ENCODE measurements at places on chromosomes 4 and X. TPM values are rescaled to one million over a fixed set of nuclear protein-coding genes. Genes with fewer than 3 reads are reported as not detected.

Gene FAM114A1
- total RNA-seq, result 139 TPM

Gene CLDN22
- total RNA-seq, result not detected

Gene ARMCX6
- total RNA-seq, result 77.9 TPM

Gene GPR50
- total RNA-seq, result not detected

Gene ELMOD2
- total RNA-seq, result 32.8 TPM

Gene USP9X
- 80.4 TPM for total RNA-seq

Gene CFAP299
- total RNA-seq, result not detected

Gene RELL1
- total RNA-seq, result 17.4 TPM

- peak overlapping the region; percentile 33 for H3K27ac ChIP-seq
- no peak for DNase-seq
- peaks cover 41% of the 10 kb centered on the region for H3K4me1 ChIP-seq
- H3K36me3 ChIP-seq, result peaks cover 8% of the 10 kb centered on the region
These were observed 23.1 kb downstream of the EIF4E start for GRCh38 chr4:98905839-98906238.

DNA sequence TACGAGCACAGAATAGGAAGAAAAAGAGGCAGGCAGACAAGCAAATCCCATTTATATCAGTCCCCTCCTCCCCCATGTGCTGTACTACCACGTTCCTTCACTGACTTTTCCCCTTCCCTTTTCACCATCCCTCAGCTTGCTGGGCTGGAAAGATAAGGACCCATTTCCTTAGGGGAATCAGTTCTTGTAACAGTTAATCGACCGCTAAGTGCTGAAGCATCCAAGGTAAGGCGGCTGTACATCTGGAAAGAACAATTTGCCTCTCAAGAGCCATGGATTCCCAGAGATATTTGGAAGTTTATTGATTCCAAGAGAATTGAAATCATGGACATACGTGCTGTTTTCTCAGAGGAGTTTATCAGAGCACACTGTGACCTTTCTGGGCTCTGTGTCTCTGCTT is 1688.0 kb downstream of the STIM2 start:
- no peak overlapping the region for H3K4me3 ChIP-seq
- DNase-seq, result no peak

DNA sequence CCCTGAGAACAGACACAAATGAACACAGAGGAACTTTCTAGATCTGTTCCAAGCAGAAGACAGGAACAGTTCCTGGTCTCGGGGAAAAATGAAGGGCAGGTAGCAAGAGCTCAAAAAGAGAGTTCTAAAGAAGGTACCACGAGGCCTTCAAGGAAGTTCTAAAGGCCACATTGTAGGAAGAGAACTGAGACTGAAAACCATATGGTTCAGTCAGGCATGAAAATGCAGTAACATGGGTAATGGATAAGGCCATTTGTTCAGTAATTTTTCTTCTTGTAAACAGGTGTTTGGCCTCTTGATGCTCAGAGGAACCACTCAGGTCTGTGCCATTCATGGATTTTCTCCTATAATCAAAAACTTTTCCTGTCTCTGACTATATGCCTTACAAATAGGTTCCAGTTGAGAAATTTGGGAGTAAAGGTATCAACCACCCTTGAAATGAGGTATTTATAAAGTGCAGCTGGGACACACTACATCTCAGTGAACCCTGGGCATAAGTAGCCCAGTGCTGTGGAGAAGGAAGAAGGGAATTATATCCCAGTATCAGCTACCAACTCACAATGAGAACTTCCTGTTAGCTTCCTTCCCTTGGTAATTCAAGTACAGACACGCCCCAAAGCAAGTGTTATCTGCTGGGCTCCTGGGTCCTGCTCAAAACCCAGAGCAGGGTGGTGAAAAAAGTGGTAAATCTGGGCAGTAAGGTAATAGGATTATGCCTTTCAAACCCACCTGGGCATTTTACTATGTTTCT is 277.9 kb downstream of the KLHL13 start:
- H3K36me3 ChIP-seq, result no peaks in the 10 kb centered on the region
- H3K4me1 ChIP-seq, result no peaks in the 10 kb centered on the region
- H3K27ac ChIP-seq, result no peak overlapping the region
- no peak overlapping the region for H3K4me3 ChIP-seq
- DNase-seq, result no peak

- H3K4me3 ChIP-seq, result no peak overlapping the region
- DNase-seq, result no peak
- H3K4me1 ChIP-seq, result peaks cover 26% of the 10 kb centered on the region
- H3K27ac ChIP-seq, result no peak overlapping the region
These were observed 75.6 kb downstream of the CLDN22 start for GRCh38 chr4:183244506-183244905.

DNA sequence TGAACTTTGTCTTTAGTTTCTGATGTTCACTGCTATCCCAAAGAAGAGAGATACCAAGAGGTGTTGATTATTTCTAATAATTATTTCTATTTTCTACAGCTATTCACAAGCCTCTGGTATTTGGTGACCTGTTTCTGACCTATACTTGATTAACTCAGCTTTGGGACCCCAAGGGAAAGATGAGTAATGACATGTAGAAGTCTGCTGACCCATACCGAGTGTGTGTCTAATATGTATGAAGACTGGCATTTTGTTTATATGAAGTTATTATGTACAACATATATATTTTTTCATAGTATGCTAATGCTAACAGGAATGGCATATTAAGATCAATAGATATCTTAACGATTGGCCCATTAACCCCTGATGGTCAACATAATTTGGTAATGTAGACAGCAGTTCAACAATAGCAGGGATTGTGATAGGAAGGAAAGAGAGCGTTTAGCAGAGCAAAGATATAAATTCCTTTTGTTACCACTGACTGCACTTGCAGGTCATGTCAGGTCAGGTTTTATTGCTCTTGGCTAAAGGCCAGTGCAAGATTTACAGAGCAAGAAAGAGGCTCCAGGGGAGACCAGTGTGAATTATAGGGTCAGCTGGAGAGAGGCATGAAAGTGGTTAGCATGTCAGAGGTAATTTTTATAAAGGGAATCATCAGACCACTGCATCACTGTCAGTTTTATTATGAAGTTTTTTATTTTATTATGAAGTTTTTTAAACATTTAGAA is 94.7 kb upstream of the DIPK2B start:
- H3K4me1 ChIP-seq, result peaks cover 7% of the 10 kb centered on the region
- no peaks in the 10 kb centered on the region for H3K36me3 ChIP-seq
- no peak overlapping the region for H3K27ac ChIP-seq
- no peak overlapping the region for H3K4me3 ChIP-seq
- no peak for DNase-seq

GRCh38 chr4:189021831-189022230 is 882.6 kb downstream of the TRIML1 start:
- H3K27me3 ChIP-seq, result no peaks in the 10 kb centered on the region
- H3K36me3 ChIP-seq, result no peaks in the 10 kb centered on the region
- no peak overlapping the region for H3K4me3 ChIP-seq
- H3K27ac ChIP-seq, result peak overlapping the region; percentile 56
- DNase-seq, result no peak
- peaks cover 18% of the 10 kb centered on the region for H3K4me1 ChIP-seq

GRCh38 chr4:186887291-186887700 is 163.6 kb upstream of the FAT1 start:
- peak overlapping the region; percentile 84 for H3K4me3 ChIP-seq
- peak overlapping the region; percentile 70 for H3K27ac ChIP-seq
- H3K36me3 ChIP-seq, result peaks cover 9% of the 10 kb centered on the region
- H3K4me1 ChIP-seq, result peaks cover 40% of the 10 kb centered on the region

DNA sequence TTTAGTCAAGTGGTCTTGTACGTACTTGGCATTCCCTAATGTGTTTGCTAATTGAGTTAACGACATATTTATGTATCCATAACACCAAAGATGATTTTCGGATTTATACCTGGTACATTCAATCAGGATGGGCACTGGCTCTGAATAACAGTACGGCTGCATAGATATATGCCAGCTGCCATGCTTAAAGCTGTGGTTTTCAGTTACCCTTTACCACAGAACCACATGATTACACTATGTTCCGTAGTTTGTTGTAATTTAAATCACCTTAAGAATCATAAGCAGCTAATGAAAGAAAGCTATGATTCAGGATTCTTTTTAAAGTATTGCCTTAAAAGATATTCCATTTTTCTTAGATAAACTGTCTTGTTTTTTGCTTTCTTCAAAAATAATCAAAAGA is 53.6 kb downstream of the FIP1L1 start:
- H3K27me3 ChIP-seq, result no peaks in the 10 kb centered on the region
- H3K36me3 ChIP-seq, result peaks cover 52% of the 10 kb centered on the region

GRCh38 chr4:181046809-181047208 is 1196.4 kb upstream of the TENM3 start:
- H3K36me3 ChIP-seq, result no peaks in the 10 kb centered on the region
- H3K27ac ChIP-seq, result no peak overlapping the region
- no peak for DNase-seq
- H3K4me1 ChIP-seq, result no peaks in the 10 kb centered on the region
- H3K4me3 ChIP-seq, result no peak overlapping the region

DNA sequence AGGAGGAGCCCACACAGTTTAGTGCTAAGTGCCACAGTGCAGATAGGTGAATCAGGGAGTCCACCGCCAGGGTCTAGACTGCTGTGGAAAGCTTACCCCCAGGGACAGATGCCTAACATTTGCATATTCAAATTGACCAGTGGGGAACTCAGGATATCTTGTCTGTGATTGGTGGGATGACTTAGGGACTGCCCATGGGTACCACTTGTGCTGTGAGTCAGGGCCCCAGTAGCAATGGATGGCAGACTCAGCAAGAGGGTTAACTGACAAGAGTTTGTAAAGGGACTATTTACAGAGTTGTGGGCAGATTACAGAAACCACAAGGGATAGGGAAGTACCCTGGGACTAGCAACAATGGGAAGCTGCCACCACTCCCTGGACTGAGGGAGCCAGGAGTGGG is 282.1 kb downstream of the BCOR start:
- no peak for DNase-seq
- H3K4me3 ChIP-seq, result no peak overlapping the region
- peaks cover 25% of the 10 kb centered on the region for H3K4me1 ChIP-seq
- no peak overlapping the region for H3K27ac ChIP-seq

- H3K4me1 ChIP-seq, result no peaks in the 10 kb centered on the region
- H3K36me3 ChIP-seq, result no peaks in the 10 kb centered on the region
- no peak overlapping the region for H3K4me3 ChIP-seq
- no peak for DNase-seq
- H3K27me3 ChIP-seq, result no peaks in the 10 kb centered on the region
These were observed 796.8 kb downstream of the ADGRL3 start for GRCh38 chr4:61996943-61997342.

- H3K4me3 ChIP-seq, result no peak overlapping the region
- H3K4me1 ChIP-seq, result peaks cover 12% of the 10 kb centered on the region
- H3K27ac ChIP-seq, result no peak overlapping the region
These were observed 3.9 kb upstream of the PLA2G12A start for GRCh38 chr4:109733728-109734127.

DNA sequence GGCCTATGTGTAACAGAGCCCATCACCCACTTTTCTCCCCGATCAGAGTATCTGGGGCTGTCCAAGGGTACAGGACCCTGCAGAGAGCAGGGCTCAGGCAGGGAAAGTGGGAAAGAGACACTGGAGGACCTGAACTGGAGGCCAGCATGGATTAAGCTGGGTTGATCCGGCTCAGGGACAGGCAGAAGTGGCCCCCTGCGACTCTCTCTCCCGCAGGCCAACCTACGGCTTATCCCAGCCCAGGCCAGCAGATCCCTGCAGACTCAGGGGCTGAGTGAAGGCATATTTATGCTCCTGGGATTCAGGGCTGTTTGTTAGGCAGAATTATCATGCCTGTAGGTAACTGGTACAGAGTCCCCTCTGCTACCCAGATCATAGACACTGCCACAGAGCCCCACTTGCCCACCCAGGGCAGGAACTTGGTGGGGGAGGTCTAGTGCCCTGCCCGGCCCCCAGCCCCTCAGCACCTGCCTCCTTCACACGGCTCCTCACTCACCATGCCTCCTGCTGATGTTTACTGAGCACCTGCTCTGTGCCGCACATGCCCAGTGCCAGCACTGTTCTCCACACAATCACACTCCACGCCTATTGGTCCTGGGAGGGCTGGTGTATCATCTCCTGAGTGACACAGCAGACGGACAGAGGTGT is 87.3 kb downstream of the ADRA2C start:
- H3K4me3 ChIP-seq, result no peak overlapping the region
- no peak overlapping the region for H3K27ac ChIP-seq
- H3K27me3 ChIP-seq, result peaks cover 24% of the 10 kb centered on the region
- DNase-seq, result no peak
- H3K4me1 ChIP-seq, result no peaks in the 10 kb centered on the region

DNA sequence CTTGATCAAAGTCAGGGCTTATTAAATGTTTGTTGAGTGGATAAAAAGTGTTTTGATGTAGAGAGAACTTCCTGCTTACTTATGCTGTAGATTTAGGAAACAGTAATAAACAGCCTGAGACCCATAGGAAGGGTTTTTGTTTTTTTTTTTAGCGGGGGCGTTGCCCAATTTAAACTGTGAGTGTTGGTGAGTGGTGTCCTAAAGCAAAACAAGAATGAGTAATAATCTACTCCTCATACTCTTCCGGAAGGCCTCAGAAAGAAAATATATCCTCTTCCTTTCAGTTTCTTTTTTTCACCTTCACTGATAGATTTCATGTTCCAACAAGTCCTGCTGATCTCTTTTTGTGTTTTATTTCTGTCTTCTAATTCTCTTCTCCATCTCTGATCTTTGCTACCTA is 104.4 kb upstream of the SCML1 start:
- no peaks in the 10 kb centered on the region for H3K27me3 ChIP-seq
- no peaks in the 10 kb centered on the region for H3K36me3 ChIP-seq
- H3K4me1 ChIP-seq, result peaks cover 22% of the 10 kb centered on the region
- peak overlapping the region; percentile 68 for H3K27ac ChIP-seq
- no peak for DNase-seq

- DNase-seq, result no peak
- H3K27me3 ChIP-seq, result no peaks in the 10 kb centered on the region
- H3K27ac ChIP-seq, result peak overlapping the region; percentile 47
- H3K4me1 ChIP-seq, result peaks cover 42% of the 10 kb centered on the region
- no peak overlapping the region for H3K4me3 ChIP-seq
These were observed 88.1 kb upstream of the TSPAN5 start for GRCh38 chr4:98746530-98746929.

DNA sequence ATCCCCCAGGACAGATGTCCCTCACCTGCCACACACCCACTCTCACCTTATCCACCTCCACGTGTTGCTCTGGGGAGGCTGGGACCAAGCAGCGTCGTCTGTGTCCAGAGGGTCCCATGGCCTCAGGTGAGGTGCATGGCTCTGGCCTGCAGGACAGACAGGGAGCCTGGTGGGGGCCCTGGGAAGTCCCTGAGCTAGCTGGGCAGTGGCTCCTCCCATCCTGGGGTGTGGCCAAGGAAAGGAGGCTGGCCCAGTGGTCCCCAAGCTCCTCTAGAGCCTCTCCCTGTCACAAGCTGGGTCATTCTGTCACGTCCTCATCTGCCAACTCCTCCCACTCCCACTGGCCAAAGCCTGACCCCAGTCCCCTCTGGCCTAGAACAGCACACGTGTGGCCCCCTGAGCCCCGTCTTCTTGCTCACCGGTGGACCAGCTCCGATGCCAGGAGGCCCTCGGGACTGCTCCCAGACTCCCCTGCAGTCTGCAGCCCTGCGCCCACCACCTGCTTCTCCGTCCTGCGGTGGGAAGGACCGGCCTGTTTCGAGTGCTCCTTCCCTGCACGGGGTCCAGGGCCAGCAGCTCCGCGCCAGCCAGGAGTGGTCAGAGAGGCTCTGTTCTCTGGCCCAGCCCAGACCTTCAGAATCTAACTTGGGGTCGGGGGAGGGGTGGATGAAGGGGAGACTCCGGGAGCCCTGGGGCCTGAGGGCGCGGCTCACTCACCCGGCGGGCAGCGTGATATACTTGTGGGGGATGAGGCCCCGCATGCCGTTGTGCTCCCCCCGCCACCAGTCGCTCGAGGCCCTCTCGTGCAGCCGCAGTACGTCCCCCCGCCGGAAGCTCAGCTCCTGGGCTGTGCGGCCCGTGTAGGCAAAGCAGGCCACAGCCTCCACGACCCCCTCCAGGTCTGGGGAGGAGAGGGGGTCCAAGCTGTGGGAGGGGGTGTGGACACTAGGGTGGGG is 4.8 kb downstream of the AVPR2 start:
- no peaks in the 10 kb centered on the region for H3K36me3 ChIP-seq
- no peaks in the 10 kb centered on the region for H3K27me3 ChIP-seq
- no peak for DNase-seq
- H3K4me1 ChIP-seq, result no peaks in the 10 kb centered on the region
- no peak overlapping the region for H3K4me3 ChIP-seq
- no peak overlapping the region for H3K27ac ChIP-seq
